ENCODE measurements at places on chromosomes 12 and 14.

DNA sequence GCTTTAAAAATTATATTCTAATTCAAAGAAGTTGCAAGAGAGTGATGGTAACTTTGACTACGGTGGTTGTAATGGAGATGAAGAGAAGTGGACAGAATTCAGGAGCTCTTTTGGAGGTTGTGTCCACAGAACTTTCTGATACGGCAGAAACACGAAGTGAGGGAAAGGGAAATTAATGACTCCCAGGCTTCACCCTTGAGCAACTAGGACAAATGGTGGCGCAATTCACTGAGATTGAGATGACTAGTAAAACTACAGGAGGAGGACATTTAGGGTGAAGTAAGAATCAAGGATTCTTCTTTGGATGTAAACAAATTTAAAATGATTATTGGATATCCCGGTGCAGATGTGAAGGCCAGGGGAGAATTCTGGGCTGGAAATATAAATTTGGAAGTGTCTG is 212.6 kb downstream of the PTPRO start:
- no peak for DNase-seq

- DNase-seq, result no peak
Observed at GRCh38 chr14:21043387-21043973, 1.3 kb downstream of the RNASE7 start.

- DNase-seq, result no peak
Observed at GRCh38 chr12:85894653-85895052, 20.6 kb downstream of the NTS start.

- DNase-seq, result no peak
Observed at GRCh38 chr12:26229910-26230309, 34.5 kb downstream of the SSPN start.

DNA sequence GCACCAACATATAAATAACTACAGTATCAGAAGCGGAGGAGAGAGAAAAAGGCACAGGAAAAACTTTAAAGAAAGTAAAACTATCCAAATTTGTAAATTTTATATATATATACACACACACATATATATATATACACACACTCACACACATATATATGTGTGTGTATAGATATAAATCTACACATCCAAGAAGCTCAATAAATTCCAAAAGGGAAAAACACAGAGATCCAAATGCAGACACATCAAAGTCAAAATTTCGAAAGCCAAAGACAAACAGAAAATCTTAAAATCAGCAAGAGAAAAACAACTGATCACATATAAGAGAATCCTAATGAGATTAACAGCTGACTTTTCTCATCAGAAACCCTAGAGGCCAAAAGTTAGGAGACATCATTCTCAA is 37.3 kb downstream of the PARP11 start:
- DNase-seq, result no peak

DNA sequence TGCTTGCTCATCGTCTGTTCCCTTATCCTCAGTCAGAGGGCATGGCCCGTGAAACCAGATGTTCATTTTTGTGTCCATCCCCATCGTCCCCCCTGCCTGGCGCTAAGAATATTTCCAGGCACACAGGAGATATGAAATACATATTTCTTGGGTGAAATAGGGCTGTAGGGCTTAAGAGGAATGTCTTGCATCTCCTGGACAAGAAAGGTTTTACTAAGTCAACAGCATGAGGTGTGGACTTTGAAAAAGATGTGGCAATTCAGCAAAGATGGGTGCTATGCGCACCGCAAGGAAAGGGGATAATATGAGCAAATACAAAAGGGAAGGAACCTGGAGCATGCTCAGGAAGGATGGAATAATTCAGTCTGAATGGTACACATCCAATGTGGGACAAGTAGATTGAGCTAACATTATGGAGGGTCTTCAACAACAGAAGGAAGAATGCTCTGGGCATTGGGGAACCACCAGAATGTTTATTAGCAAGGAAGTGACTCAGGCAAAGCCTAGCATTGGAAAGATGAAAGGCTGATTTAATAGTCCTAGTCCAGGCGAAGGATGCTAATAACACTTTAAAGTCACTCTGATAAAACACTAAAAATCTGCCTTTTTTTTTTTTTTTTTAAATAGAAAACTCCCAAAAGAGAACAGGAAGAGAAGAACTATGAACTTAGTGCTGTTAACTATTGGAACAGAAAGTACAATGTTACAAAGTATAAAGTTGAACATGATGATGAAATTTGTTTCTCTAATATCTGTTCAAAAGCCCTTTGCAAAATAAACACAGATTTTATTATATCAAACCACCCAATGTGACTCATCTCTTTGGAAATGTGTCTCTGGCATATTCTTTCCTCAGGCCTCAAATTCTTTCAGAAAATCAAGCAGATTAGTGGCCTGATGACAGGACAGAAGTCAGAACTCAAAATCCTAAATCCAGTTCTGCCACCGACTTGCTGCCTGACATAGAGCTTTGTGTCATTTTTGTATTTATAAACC is 449.5 kb downstream of the BCAT1 start:
- DNase-seq, result no peak

DNA sequence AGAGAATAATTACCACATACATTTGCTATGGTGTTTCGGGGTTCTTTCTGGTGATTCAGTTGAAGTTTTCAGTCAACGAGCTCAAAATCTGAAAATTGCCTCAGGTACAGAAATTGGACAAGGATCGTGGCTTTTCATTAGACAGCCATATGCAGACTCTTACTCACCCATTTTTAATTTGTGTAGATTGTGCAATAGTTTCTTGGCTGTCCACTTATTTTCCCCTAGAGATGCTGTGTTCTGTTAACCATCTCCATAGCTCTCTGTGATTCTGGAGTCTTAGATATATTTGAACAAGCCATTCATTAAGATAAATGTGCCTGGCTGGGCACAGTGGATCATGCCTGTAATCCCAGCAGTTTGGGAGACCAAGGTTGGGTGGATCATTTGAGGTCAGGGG is 497.1 kb upstream of the RPL10L start:
- DNase-seq, result no peak

DNA sequence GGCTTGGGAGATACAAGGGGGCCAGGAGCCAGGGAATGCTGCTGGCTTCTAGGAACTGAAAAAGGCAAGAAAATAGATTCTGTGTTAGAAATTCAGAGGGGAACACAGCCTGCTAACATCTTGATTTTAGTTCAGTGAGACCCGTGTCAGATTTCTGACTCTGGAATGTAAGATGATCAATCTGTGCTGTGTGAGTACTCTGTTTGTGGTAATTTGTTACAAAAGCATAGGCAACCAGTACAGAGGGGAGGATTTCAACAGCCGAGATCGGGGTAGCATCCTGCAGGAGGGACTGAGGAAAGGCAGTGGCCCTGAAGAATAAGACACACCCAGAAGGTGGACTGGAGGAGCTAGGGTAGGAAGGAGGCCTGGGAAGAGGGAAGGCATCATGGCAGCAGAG is 410.0 kb upstream of the CCDC196 start:
- no peak for DNase-seq

GRCh38 chr14:35695647-35696046 is 113.4 kb downstream of the RALGAPA1 start:
- DNase-seq, result no peak

- DNase-seq, result no peak
Observed at GRCh38 chr14:89121968-89122620, 294.9 kb downstream of the FOXN3 start.

DNA sequence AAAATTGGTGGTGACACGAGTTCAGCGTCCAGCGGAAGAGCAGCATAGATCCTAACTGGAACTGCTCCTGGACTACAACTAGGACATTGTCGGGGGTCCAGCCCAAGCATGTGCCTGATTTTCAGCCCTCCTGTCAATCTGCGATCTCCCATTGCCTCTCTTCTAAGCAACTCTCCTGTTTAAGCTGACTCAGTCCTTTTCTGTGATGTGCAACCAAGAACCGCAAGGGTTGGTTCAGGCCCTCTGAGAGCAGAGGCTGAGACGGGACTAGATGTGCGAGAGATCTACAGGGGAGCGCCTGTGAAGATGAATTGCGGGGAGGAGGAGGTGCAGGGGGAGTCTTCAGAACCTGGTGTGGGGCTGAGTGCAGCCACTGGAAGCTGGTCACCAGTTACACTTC is 3.7 kb upstream of the PAPLN start:
- no peak for DNase-seq

- no peak for DNase-seq
Observed at GRCh38 chr12:99067171-99067785, 422.2 kb downstream of the APAF1 start.

DNA sequence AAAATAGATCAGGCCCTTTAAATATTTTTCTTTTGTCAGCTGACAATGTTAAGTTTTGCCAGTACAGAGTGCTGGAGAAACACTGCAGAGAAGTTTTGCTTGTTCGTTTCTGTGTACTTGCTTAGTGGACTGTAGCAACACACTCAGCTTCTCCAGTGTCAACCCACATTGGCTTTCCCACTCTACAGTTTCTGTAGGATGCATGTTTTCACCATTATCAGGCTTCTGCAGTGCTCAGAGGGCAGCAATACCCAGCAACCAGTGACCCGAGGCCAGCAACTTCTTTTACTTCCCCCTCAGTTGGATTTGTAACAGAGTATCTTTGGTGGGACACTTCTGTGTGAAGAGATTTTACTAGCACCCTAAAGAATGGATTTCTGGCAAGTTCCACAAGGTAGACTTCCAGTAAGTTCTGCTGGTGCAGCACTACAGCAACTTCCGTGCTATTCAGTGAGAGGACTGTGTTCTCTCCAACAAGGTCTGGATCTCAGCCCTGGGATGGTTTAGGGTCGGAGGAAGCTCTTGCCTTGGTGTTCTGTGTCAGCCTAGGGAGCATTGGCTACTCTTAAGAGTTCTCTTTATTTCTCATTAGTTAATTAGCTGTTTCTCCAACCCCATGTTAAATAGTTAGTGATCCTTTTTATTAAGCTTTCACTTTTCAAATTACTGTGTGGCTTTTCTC is 70.4 kb downstream of the FUT8 start:
- DNase-seq, result no peak

- no peak for DNase-seq
Observed at GRCh38 chr14:72061718-72062117, 129.5 kb downstream of the RGS6 start.

- DNase-seq, result no peak
Observed at GRCh38 chr12:12384571-12385340, 27.9 kb downstream of the BORCS5 start.

- no peak for DNase-seq
Observed at GRCh38 chr12:49619286-49619685, 4.1 kb upstream of the PRPF40B start.

GRCh38 chr14:101595349-101595748 is 34.1 kb downstream of the DIO3 start:
- no peak for DNase-seq

DNA sequence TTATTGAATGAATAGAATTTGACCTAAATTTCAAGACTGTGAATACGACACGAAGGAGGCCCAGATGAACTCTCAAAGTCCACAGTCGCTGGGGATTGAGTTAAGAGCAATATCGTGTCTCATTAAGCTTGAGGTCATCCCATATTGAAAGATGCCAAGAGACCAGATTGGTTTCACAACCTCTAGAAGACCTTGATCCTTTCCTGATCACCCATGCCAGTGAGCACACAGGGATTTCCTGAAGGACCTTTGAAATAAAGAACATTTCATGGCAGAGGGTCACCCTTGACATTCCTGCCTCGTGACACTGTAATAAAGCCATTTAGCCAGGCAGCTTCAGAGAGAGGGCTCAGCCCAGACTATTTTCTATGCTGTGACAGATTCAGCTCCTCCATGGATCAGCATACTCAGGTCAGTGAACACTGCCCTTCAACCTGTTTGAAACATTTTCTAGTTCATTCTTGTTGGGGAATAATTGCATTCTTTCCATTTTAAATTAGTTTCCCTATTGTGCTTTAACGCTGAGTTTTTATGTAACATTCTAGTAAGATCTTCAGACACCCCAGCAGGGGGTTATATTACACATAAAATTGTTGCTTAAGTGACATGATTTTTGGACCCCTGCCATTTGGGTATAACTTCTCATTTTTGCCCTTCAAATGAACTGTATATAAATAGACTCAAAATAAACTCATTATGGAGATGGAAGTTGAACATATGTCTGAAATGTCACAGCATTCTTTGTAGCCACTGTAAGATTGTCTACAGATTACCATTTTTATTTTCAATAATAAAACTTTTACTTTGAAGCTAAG is 213.2 kb downstream of the C12orf50 start:
- DNase-seq, result peak; percentile 12

GRCh38 chr14:74541225-74541624 is 47.7 kb downstream of the ISCA2 start:
- DNase-seq, result no peak

DNA sequence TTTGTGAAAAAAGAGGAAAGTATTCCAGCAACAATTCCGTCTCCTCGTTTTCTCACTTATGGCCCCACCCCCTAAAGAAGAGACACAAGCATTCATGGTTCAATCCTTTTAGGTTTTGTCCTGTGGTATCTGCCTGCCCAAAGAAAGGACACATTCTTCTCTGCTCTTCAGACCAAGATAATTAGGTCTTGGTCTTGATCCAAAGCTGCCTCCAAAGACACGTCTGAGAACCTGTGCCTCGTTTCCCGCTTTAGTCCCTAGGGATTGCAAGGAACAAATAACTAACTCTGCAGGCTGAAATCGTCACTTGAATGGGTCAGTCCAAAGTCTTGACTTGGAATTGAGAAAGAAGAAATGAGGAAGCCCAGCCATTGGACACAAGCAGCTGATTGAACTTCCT is 202.7 kb upstream of the FAR2 start:
- DNase-seq, result no peak

DNA sequence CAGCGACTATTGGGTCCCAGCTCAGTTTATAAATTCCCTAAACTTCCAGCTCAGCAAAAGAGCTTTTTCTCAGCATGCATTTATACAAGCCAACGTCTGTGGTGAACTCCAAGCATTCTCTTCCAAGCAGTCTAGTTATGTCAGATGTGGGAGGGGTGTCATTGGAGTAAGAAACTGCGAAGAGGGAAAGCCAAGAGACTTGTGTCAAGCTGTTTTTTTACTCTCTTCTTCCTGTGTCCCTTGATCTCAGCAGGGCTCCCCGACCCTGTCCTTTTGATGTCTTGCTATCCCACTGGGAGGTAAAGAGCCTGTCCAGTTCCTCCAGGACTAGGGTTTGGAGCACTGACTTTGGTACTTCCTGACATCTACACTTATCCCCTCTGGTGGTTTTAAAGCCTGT is 69.0 kb downstream of the PPM1H start:
- no peak for DNase-seq

GRCh38 chr12:1171657-1172408 is 180.8 kb downstream of the ERC1 start:
- DNase-seq, result no peak

DNA sequence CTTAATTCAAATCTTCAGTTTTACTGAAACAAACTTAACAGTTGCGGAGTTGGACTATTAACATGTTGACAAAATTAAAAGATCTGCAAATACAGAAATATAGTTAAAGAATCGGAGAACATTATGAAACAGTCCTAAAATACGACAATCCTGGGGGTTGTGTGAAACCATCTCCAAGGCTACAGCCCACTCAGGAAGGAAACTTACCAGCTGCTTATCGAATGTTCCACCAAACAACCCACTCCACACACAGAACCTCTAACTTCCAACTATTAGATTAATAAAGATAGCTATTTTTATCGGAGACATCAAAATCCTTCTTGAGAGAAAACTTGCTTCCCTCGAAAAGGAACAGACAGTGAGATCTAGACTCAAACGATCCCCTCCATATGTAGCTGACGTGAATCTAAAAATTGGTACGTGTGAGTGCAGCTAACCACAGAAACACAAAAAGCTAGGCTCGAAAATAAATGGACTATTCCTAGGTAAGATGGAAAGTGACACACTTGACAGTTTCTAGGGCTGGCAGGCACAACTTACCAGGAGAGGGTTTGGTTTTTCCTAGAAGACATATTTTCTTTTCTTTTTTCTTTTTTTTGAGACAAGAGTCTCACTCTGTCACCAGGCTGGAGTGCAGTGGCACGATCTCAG is 12.9 kb downstream of the VPS37B start:
- no peak for DNase-seq

- peak; percentile 14 for DNase-seq
Observed at GRCh38 chr14:86404425-86404824, 874.5 kb downstream of the FLRT2 start.

All from SW 1271 (cell line).